ENCODE measurements at places on chromosomes 11 and 22. TPM values are rescaled to one million over a fixed set of nuclear protein-coding genes. Genes with fewer than 3 reads are reported as not detected.

The DERL3 gene
- 0.46 TPM for total RNA-seq

The CDHR5 gene
- total RNA-seq: not detected

The TRIM29 gene
- not detected for total RNA-seq

The ARHGAP8 gene
- total RNA-seq: not detected

The MIOX gene
- total RNA-seq: not detected

The APOBEC3B gene
- total RNA-seq: 3.5 TPM

The MOV10L1 gene
- total RNA-seq: 14.9 TPM

The PKNOX2 gene
- total RNA-seq: under 0.01 TPM

The KCNJ11 gene
- total RNA-seq: under 0.01 TPM

The PATE2 gene
- total RNA-seq: not detected

The TTC38 gene
- total RNA-seq: 35.4 TPM

The OR52R1 gene
- not detected for total RNA-seq

The HBG2 gene
- not detected for total RNA-seq

The KRTAP5-1 gene
- not detected for total RNA-seq

The FGF19 gene
- not detected for total RNA-seq

The ATL3 gene
- total RNA-seq: 70.2 TPM

Data from epithelial cell of umbilical artery (primary cell).